ENCODE measurements at places on chromosomes 5 and 9.

- DNase-seq, result no peak
Measured at GRCh38 chr5:27516437-27516836, 478.1 kb upstream of the CDH9 start.

- DNase-seq, result no peak
Measured at GRCh38 chr9:27293996-27294395, 3.0 kb downstream of the EQTN start.

- no peak for DNase-seq
Measured at GRCh38 chr5:133962131-133962530, 6.3 kb downstream of the C5orf15 start.

GRCh38 chr9:1028501-1029190 lies 21.5 kb upstream of the DMRT2 start:
- DNase-seq, result no peak

DNA sequence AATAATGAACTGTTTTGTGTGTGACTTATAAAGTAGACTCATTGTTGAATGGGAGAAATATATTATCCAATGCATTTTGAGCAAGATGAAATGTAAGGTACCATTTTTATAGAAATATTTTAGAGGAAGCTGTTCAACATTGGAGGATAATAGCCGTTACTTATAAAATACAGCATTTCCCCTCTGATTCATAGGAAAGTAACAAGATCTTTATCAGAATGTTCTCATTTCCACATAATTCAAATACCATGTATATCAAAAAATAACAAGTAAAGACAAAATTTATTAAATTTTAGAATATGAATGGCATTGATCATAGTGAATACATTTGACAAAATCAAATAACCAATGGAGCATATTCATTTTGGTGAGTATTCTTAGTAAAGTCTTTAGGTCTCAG lies 346.7 kb upstream of the PTGER4 start:
- DNase-seq, result no peak

DNA sequence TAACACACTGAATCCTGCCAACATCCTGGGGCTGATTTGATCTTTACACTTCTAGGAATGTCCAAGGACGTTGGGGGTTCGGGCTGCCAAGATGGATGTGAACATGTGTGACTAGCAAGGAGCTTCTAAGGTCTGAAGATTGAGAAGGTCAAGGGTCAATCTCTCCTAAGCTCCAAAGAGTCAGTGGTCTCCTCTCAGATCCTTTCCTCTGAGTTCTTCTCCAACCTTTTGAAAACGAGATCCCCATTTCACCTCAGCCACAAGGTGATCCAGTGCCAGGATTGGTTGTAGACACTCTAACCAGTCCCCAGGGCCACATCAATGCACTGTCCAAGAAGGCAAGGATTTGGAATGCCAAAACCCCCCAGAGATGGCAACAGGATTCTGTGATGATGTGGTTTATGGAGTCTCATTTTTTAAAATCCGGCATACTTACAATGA lies 266.8 kb downstream of the NDUFS4 start:
- DNase-seq, result no peak

GRCh38 chr5:113364466-113364865 lies 70.3 kb downstream of the TSSK1B start:
- no peak for DNase-seq

GRCh38 chr5:98911280-98912040 lies 17.3 kb downstream of the CHD1 start:
- no peak for DNase-seq

GRCh38 chr5:98458004-98458403 lies 315.5 kb upstream of the RGMB start:
- no peak for DNase-seq

- no peak for DNase-seq
Measured at GRCh38 chr9:93080406-93080805, 15.6 kb upstream of the CARD19 start.

- DNase-seq, result no peak
Measured at GRCh38 chr5:11724940-11725339, 179.3 kb downstream of the CTNND2 start.

DNA sequence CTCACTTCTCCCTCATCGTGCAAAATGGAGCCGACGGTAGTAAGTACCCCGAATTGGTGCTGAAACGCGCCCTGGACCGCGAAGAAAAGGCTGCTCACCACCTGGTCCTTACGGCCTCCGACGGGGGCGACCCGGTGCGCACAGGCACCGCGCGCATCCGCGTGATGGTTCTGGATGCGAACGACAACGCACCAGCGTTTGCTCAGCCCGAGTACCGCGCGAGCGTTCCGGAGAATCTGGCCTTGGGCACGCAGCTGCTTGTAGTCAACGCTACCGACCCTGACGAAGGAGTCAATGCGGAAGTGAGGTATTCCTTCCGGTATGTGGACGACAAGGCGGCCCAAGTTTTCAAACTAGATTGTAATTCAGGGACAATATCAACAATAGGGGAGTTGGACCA lies 979 bp downstream of the PCDHGA12 start:
- DNase-seq, result no peak

DNA sequence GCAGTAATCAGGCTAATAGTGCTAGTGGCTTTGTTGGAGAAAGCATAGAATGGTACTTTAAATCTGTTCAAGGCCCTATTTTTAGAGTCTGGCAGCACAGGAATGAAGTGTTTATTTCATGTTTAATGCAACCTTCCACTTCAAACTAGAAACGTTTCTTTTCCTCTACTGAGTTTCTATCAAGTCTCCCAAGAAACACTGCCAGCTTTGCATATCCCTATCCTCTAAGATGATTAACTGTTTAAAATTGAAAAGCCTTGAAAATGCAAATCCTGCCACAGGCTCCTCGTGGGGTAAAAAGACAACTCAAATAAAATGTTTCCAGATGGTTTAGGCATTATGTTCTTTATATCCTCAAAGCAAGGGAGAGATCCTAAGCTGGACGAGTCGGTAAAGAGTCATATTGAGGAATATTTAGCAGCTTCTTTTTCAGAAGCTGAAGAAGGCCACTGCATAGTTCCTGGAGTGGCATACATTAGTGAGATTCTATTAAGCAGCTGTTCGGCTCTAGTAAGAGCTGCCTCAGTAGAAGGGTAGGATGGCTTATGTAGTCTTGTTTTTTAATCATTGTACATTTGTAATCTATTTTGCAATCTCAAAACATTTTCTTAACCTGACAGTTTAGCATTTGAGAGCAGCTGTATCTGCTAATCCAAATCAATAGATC lies 251.2 kb downstream of the CHSY3 start:
- DNase-seq, result no peak

GRCh38 chr9:15211815-15212495 lies 95.1 kb downstream of the TTC39B start:
- DNase-seq, result no peak

DNA sequence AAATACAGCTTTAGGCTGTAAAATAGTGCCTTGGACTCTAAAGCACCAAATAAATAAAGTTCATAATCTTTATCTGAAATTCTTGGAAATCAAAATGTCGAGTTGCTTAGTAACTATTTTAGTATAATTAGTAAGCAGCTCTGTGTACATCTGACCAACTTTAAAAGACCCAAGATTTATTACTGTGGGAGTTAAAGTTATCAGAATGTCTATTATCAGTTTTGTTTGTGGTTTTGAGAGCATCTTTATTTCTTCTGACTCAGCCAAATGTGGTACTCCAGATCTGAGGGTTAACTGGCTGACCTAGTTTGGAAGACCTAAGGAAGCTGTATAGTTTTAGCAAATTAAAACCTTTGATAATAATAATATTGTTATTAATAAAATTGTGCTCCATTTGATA lies 81.2 kb downstream of the PRLR start:
- DNase-seq, result no peak

DNA sequence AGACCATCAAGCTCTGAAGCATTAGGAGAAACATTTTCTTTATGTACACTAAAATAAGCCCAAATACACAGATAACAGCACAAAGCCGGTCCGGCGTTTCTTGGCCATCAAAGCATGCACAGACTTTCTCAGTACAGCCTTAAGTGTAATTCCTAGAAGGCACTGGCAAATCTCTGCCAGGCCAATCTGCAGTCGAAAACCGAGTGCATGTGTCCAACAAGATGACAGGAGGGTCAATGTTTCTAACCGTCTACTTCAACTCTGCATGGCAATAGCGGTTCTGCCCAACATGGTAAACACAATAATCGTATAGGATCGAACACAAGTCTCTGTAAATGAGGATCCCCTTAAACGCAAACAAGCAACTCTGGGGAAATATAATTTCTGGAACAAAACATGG lies 1.1 kb downstream of the ARL15 start:
- peak; percentile 11 for DNase-seq

DNA sequence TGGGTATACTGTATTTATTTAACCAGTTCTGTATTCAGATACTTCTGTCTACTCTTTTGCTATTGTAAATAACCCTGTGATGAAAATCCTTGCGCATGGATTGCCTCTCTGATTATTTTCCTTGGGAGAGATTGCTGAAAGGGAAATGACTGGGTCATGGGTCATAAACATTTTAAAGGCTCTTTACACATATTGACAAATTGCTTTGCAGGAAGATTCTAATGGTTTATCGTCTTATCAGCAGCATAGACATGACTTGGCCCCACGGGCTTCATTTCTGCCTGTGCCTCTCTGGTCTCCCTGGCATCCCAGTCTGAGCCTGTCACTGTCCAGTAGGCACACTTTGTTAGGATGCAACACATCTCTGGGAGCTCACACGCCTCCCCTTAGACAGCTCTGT lies 52.3 kb downstream of the RGS3 start:
- DNase-seq, result no peak

DNA sequence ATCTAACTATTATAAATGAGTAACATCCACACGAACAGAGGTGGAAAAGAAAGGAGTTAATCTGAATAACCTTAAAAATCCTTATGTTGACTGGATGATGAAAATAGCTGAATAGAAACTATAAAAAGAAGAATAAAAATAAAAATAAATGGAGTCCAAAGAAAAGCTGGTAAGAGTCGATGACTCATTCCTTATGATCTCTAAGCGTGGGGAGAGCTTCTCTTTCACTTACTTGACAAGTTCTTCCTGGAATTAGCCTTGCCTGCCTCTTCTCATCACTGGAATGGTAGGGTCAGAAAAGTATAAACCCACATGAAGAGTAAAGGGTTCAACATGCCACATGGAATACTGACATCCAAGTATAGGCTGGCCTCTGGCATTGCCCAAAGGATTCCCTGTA lies 477.0 kb upstream of the RGMB start:
- DNase-seq, result no peak

DNA sequence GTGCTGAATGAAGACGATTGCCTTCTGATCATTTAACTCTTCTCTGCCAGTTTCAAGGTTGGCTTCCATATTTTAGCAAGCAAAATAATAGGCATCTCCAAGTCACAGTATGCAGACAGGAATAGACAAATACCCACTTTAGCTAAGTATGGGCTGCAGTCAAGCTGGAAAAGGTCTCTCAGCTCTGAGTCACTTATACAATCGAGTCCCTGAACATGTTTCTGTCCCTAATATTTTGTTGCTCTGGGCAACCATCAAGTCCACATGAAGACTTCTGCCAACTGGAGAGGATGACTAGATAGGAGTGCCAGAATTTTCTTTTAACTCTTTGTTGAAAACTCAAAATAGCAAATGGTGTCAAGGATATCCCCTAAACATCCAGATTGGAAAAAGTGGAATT lies 575.3 kb downstream of the RAB3C start:
- no peak for DNase-seq

GRCh38 chr5:136030956-136031611 lies 2.3 kb downstream of the TGFBI start:
- DNase-seq, result no peak

DNA sequence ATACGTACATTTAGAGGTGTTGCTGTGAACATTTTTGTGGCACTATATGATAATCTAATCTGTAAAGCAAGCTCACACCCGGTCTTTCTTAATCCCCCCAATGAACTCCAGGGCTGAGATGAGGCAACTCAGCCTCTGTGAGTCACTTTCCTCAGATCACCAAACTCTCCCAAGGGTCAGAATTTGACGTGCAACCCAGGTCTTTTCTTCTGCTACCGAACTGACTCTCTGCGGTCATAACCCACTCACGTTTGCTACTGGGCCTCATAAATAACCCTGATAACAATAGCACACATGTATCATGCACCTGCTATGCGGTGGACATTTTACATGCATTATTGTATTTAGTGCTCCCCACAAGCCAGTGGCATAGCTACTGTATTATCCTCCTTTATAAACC lies 153.1 kb downstream of the DROSHA start:
- DNase-seq, result no peak

DNA sequence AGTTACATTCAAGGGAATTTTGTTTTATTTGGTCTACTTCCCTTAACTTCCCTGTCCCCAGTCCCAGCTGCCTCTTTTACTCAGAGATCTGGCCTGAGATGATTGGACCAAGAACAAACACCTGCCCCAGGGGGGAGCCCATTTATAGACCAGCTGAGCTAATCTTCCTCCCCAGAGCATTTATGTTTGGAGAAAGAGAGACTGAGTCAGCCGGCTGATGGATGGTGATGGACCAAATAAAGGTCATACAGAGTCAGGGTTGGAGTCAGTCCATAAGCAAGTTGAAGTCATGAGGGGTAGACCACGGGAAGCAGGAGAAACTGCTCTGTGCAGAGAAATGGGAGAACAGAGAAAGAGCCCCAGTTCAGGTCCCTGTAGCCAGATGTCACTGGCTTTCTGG lies 77.7 kb downstream of the TMEM174 start:
- no peak for DNase-seq

- DNase-seq, result peak; percentile 94
Measured at GRCh38 chr9:114385397-114386181, 2.2 kb downstream of the AKNA start.
